ENCODE measurements at places on chromosomes 3 and 15. TPM values are rescaled to one million over a fixed set of nuclear protein-coding genes. Genes with fewer than 3 reads are reported as not detected.

PLA2G4F gene
- not detected for total RNA-seq

GRCh38 chr3:51389423-51390183 is 1.5 kb upstream of the RBM15B start:
- peak; percentile 49 for DNase-seq

DNA sequence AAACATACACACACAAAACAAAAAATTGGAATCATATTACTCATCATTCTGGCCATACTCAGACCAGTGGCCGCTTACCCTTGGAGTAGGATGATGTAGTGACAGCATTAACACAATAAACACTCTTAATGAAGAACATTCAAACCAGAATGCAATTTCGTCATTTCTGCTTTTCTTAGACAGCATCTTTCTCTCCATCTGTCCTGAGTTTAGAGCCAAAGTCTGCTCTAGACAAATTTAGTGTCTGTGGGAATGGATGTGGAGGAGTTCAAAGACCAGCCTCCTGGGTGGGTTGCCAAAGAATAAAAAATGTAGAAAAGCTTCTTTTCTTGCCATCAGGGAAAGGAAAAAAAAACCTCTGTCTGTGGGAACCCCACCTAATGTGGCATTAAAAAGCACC is 212.4 kb upstream of the POU1F1 start:
- no peak for DNase-seq

- DNase-seq = peak; percentile 76
These were observed 857 bp downstream of the AEN start for GRCh38 chr15:88621789-88622604.

GRCh38 chr3:145197051-145197820 is 963.7 kb downstream of the PLOD2 start:
- DNase-seq = no peak

DNA sequence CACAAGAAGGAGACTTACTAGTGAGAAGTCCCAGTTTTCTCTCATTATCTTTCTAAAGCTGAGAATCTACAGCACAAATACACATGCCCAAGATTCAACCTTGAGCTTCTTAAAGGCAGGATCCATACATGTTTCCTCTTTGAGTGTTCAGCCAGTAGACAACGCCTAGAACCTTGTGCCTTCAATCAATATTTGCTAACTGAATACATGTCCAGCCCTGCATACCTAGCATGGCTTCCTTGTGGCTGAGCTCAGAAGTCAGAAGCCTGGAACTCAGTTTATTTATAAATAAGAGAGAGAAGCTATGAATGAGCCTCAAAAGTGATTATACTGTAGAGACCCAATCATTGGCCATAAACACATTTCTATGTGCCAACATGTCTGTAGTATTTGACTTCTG is 43.5 kb downstream of the ACP3 start:
- no peak for DNase-seq

- DNase-seq = peak; percentile 47
These were observed 43.8 kb downstream of the RBM15B start for GRCh38 chr3:51434746-51435327.

DNA sequence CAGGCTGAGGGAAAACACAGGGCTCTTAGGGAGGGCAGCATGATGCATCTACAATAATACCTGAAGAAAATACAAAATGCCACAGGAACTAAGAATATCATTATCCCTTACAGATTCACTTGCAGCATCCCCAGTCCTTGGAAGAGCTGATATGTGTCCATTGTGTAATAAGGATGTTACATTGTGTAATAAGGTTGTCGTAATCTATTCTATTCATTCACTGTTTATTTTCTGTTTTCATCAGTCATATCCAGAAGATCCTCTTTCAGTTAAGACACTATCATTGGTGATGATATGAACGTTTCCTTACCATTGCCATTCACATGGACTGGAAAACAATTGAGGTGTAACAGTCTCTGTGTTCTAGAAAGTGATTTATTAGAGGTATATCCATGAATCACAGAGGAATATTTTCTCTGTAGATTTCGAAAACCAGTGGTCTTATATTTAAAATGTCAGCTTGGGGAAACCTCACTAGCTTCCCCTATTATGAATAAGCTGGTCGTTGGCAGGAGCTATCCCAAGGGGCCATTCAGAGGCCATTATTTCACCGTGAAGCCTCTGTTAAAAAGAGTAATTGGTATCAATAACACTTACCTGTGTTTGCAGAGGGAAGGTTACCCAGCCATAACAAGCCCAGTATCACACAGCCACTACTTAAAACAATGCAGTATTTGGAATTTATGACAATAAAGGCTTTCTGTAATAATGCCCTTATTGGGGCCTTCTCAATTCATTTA is 241.1 kb downstream of the ZNF385D start:
- no peak for DNase-seq

DNA sequence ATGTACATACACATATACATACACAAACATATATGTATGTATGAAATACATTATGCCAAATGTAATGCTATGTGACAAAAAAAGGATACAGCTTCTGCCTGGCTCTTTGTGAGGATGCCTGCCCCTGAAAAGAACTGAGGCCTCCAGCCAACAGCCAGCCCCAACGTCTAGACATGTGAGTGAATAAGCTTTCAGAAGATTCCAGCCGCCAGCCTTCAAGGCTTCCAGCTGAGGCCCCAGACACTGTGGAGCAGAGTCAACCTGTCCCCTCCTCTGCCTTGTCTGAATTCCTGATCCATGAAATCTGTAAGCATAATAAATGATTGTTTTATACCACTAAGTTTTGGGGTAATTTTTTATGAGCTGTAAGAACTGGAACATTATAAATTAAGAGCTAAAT is 24.7 kb downstream of the GXYLT2 start:
- no peak for DNase-seq

GABRG3 gene
- total RNA-seq = not detected

NANOGP8 gene
- not detected for total RNA-seq

DNA sequence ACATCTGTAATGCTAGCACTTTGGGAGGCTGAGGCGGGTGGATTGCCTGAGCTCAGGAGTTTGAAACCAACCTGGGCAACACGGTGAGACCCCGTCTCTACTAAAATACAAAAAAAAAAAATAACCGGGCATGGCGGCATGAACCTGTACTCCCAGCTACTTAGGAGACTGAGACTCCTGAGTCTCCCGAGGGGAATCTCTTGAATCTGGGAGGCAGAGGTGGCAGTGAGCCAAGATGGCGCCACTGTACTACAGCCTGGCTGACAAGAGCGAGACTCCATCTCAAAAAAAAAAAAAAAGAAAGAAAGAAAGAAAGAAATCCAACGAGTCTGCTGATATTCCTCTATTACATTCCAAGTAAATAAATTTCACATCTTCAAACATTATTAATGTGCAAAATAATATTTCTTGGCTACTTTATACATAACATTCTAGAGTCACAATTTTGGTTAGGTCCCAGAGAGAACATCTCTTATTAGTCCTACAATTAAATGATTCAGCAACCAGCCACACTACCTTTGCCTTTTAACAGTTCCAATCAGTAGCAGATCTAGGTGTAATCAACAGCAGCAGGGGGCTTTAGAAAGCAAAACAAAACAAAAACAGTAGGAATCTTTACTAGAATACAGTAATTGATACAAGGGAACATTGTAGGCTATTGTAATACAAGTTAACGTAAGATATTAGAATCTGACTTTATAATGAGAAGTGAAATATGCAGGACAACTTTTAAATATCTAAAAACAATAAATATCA is 195.8 kb downstream of the TBC1D5 start:
- no peak for DNase-seq
